ENCODE measurements at places on chromosomes 2 and 18. TPM values are rescaled to one million over a fixed set of nuclear protein-coding genes. Genes with fewer than 3 reads are reported as not detected.

DNA sequence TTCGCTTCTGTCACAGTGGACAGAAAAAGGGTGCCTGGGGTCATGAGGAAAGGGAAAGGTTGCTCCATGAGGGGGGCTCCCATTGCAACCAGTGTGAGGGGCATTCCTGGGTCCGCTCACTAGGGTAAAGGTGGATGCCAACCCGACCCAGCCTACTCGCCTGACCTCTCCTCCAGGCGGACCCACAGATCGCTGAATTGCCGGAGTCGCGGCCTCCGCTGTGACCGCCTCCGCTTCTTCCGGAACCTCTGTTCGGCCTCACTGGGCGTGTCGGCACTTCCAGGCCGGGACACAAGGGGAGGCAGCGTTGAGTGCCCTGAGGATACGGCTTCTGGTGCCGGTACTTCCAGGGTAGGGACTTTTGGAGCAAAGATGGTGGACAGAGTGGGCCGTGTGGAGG is 57.1 kb downstream of the TRABD2A start:
- H3K4me3 ChIP-seq, result no peak overlapping the region
- H3K36me3 ChIP-seq, result no peaks in the 10 kb centered on the region
- no peaks in the 10 kb centered on the region for H3K4me1 ChIP-seq
- DNase-seq, result no peak
- H3K27ac ChIP-seq, result no peak overlapping the region

- DNase-seq, result no peak
- no peak overlapping the region for H3K4me3 ChIP-seq
Observed at GRCh38 chr2:181697126-181697525, 16.8 kb upstream of the NEUROD1 start.

DNA sequence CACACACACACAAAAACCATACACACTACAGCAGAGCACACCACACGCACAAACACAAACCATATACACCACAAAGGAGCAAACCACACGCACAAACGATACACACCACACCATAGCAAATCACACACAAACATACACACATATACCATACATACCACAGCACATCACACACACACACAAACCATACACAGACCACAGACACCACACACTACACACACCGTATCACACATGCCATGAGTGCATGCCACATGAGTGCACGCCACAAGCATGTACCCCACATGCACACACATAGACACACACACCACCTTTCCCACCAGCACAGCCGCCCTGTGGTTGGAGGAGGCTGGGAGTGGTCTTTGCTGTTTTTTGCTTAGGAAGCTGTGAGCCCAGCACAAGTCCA is 517.1 kb upstream of the MYT1L start:
- H3K27me3 ChIP-seq, result no peaks in the 10 kb centered on the region
- peaks cover 26% of the 10 kb centered on the region for H3K4me1 ChIP-seq
- no peaks in the 10 kb centered on the region for H3K36me3 ChIP-seq
- no peak for DNase-seq
- H3K4me3 ChIP-seq, result no peak overlapping the region

DNA sequence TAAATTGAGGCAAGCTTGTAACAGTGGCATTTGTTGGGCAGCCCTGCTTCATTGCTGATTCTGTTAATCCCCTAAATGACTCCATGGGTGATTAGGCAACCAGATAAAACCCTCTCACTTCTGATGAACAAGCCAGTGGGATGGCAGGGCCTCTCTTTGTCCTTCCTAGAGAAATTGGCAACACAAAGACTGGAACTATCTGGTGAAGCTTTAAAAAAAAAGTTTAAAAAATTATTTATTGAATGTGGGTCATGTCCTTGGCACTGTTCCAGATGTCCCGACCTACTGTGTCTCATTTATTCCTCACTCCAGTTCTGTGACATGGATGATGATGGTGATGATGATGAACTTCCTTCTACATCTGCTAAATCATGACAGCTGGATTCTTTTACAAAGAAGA is 30.8 kb downstream of the NRP2 start:
- no peaks in the 10 kb centered on the region for H3K27me3 ChIP-seq
- H3K4me3 ChIP-seq, result no peak overlapping the region
- no peak for DNase-seq
- no peaks in the 10 kb centered on the region for H3K4me1 ChIP-seq

DNA sequence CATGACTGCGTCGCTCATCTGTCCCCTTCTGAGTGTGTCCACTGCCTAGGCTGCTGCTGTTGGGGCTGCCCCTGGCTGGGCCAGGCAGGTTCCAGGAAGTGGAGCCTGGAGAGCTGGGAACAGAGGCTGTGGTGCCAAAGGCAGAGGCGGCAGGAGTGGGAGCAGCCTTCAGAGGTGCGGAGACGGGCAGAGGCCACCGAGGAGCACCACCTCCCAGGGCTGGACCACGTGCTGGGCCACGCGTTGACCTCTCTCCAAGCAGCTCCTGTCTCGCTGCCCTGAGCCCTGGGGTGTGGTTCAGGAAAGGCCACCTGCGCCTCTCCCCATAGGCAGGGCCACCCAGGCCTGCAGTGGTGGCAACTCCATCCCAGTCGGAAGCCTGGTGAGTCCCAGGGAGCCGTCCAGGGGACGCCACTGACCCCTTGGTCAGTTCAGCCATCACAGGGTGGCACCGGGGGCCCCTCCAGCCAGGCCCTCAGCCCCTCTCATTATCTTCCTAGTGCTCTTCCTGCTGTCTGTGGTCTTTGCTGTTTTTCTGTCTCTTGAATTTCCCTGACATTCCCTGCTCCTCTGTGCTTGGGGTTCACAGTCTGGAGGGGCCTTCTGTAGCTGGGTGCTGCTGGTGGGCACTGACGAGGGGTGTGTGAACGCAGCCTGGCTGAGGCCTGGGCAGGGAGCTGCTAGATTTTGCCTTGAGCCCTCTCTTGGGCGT is 122.8 kb upstream of the HS6ST1 start:
- no peak overlapping the region for H3K27ac ChIP-seq
- H3K4me3 ChIP-seq, result no peak overlapping the region
- H3K36me3 ChIP-seq, result no peaks in the 10 kb centered on the region
- H3K27me3 ChIP-seq, result no peaks in the 10 kb centered on the region
- peaks cover 36% of the 10 kb centered on the region for H3K4me1 ChIP-seq

GRCh38 chr2:216520112-216520511 is 21.5 kb downstream of the RPL37A start:
- H3K27me3 ChIP-seq, result no peaks in the 10 kb centered on the region
- no peaks in the 10 kb centered on the region for H3K36me3 ChIP-seq

DNA sequence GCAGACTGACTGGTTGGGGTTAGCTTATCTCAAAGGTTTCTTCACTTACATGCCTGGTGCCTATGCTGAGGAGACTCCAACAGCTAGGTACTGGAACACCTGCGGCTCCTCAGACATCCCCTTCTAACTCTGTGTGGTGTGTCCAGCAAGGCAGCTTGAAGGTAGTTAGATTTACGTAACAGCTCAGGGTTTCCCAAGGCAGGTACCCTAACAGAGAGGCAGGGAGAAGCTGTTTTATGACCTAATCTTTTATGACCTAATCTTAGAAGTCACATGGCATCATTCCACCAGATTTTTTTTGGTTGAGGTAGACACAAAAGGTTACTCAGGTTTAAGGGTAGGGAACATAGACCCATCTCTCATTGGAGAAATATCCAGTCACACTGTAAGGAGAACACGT is 17.4 kb upstream of the PAPOLG start:
- H3K36me3 ChIP-seq, result no peaks in the 10 kb centered on the region
- no peak overlapping the region for H3K27ac ChIP-seq
- H3K4me3 ChIP-seq, result no peak overlapping the region
- H3K4me1 ChIP-seq, result no peaks in the 10 kb centered on the region
- H3K27me3 ChIP-seq, result no peaks in the 10 kb centered on the region
- no peak for DNase-seq

GRCh38 chr2:182860858-182861257 is 5.6 kb downstream of the FRZB start:
- no peaks in the 10 kb centered on the region for H3K36me3 ChIP-seq
- peaks cover 3% of the 10 kb centered on the region for H3K4me1 ChIP-seq
- H3K4me3 ChIP-seq, result no peak overlapping the region
- no peaks in the 10 kb centered on the region for H3K27me3 ChIP-seq
- no peak overlapping the region for H3K27ac ChIP-seq

DNA sequence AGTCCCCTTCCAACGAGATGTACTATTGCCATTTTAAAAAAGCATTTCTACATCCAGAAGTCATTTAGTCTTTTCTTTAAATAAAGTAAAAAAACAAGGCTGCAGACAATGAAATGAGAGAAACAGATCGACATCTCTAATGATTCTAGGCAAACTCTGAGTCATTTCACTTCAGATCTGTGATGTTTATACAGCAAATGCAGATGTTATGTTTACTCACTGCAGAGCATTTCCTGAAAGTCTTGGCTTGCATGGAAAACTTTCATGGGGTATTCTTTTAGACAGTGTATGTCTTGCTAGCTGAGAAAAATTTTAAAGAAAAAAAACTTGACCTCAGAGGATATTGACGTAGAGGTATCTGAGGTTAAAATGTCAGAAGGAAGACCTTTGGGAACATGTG is 797.4 kb downstream of the CNTNAP5 start:
- no peak overlapping the region for H3K4me3 ChIP-seq
- H3K4me1 ChIP-seq, result no peaks in the 10 kb centered on the region
- H3K27me3 ChIP-seq, result no peaks in the 10 kb centered on the region
- H3K36me3 ChIP-seq, result no peaks in the 10 kb centered on the region
- no peak for DNase-seq

GRCh38 chr2:236700703-236701102 is 131.1 kb downstream of the ACKR3 start:
- no peak for DNase-seq
- no peak overlapping the region for H3K4me3 ChIP-seq
- no peak overlapping the region for H3K27ac ChIP-seq

- no peaks in the 10 kb centered on the region for H3K36me3 ChIP-seq
- no peaks in the 10 kb centered on the region for H3K27me3 ChIP-seq
- DNase-seq, result no peak
- no peak overlapping the region for H3K27ac ChIP-seq
- no peak overlapping the region for H3K4me3 ChIP-seq
Observed at GRCh38 chr18:14221689-14222088, 89.5 kb upstream of the ZNF519 start.

DNA sequence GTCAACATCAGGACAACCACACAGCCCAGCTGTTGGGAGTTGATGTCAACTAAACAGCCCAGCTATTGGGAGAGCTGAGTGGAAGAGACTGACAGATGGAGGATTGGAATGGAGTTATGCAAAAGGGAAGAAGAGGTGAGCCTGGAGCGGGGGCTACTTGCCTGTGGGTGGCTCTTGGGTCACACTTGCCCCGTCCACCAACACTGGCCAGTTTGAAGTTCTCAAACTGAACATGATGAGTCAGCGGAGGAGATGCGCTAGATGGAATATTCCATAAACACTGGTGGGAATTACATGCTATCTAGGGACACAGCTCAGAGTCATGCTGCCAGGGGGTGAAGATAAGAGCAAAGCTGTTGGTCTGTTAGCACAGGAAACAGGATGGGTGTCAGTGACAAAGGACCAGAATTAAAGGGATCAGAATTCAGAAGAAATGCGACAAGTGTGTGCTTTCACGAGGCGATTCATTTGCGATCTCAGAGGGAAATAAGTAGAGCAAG is 33.2 kb upstream of the AGAP1 start:
- no peak overlapping the region for H3K4me3 ChIP-seq
- H3K36me3 ChIP-seq, result no peaks in the 10 kb centered on the region
- no peak for DNase-seq
- no peak overlapping the region for H3K27ac ChIP-seq

GRCh38 chr18:78521136-78521535 is 458.5 kb upstream of the SALL3 start:
- no peaks in the 10 kb centered on the region for H3K4me1 ChIP-seq
- H3K27ac ChIP-seq, result no peak overlapping the region
- no peak for DNase-seq
- no peaks in the 10 kb centered on the region for H3K36me3 ChIP-seq

GRCh38 chr2:85278361-85278760 is 49.4 kb downstream of the TGOLN2 start:
- H3K27ac ChIP-seq, result peak overlapping the region; percentile 59
- H3K4me3 ChIP-seq, result no peak overlapping the region
- no peak for DNase-seq
- H3K36me3 ChIP-seq, result no peaks in the 10 kb centered on the region

DNA sequence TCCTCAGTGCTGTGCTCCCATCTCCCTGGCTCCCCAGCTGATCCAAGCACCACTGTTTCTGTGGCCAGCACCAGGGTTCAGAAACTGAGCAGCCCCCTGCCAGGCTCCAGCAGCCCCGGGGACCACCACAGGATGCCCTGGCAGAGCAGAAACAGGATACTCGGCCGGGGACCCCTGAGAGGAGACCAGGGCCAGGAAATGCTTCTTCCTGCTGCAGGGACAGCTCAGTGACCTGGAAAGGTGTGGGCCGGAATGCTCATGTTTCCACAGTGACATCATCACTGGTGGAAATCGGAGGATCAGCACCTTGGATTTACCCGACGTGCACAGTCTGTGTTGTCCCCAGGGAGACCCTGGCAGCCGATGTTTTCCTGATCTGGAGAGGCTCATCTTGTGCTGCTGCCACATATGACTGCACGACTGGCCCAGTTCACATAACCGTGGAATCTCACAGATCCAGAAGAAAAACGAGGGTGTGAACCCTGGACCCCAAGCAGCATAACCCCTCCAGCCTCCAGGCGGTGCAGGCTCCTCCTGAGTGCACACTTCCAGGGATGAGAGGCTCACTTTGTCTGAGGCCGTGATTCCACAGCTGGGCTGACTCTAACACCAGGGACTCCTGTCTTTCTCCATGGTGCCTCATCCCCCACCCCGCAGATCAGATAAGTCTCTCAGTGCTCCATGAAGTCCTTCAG is 58.0 kb downstream of the DDX1 start:
- no peak overlapping the region for H3K4me3 ChIP-seq
- no peak overlapping the region for H3K27ac ChIP-seq
- H3K4me1 ChIP-seq, result no peaks in the 10 kb centered on the region
- no peaks in the 10 kb centered on the region for H3K27me3 ChIP-seq

DNA sequence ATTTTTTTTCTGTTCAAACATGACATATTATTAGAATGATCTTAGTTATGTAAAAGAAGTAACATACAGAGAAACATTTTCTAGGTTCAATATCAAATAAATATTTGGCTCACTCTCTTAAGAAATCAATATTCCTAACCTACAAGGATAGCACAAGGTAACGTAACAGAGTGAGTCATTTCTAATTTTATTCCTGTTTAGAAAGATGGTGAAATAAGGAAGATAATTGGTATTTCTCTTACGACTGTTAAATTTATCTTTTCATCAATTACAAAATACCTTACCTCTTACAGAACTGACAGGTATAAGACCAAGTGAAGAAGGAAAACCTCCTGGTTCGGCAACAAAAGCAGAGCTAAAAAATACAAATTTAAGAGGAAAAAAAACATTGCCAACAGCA is 45.1 kb downstream of the PRELID3A start:
- H3K27ac ChIP-seq, result no peak overlapping the region
- no peaks in the 10 kb centered on the region for H3K4me1 ChIP-seq
- no peak overlapping the region for H3K4me3 ChIP-seq
- peaks cover 35% of the 10 kb centered on the region for H3K36me3 ChIP-seq
- no peaks in the 10 kb centered on the region for H3K27me3 ChIP-seq
- no peak for DNase-seq

GRCh38 chr2:7773362-7774360 is 856.4 kb downstream of the RNF144A start:
- H3K27me3 ChIP-seq, result no peaks in the 10 kb centered on the region
- H3K4me3 ChIP-seq, result no peak overlapping the region
- no peaks in the 10 kb centered on the region for H3K4me1 ChIP-seq
- H3K27ac ChIP-seq, result no peak overlapping the region
- H3K36me3 ChIP-seq, result no peaks in the 10 kb centered on the region

Gene NCKAP5
- total RNA-seq, result 5.4 TPM

Gene FAM210A
- 31.8 TPM for total RNA-seq

Gene TMEM198
- 1.8 TPM for total RNA-seq

Gene TYMS
- 0.89 TPM for total RNA-seq

Gene RAMP1
- 239 TPM for total RNA-seq

Gene PDE1A
- 7.0 TPM for total RNA-seq

Gene HOXD10
- total RNA-seq, result not detected

Gene GKN1
- total RNA-seq, result not detected

Gene SLC4A5
- 1.3 TPM for total RNA-seq

Gene WDR75
- total RNA-seq, result 15.9 TPM

Gene CRYGA
- total RNA-seq, result not detected

Gene SKOR2
- total RNA-seq, result not detected

Gene ANKRD30B
- total RNA-seq, result not detected

Gene CHRNG
- not detected for total RNA-seq

Gene DPYSL5
- total RNA-seq, result 0.12 TPM
